ENCODE measurements at places on chromosomes 16 and 17.
A peak's percentile ranks its signal among the peaks of the same experiment; 100 is the strongest.

DNA sequence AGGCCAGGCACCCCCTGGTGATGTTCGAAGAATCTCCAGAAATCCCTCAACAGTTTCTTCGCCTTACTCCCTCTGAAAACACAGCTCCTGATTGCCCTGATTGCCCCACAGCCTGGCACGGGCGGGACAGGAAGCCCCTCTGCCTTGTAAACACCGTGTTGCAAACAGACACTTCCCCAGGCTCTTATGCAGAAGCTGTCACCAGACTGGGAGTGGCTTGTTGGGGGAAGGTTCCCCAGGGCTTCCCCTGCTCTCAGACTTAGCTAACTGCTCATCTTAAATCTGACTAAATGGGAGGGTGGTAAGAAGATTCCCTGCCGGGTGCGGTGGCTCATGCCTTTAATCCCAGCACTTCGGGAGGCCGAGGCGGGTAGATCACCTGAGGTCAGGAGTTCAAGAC, 11.2 kb downstream of the PIK3R5 start:
- DNase-seq = no peak

- DNase-seq = peak; percentile 29
Measured at GRCh38 chr16:58415003-58415402, 22.7 kb downstream of the GINS3 start.

DNA sequence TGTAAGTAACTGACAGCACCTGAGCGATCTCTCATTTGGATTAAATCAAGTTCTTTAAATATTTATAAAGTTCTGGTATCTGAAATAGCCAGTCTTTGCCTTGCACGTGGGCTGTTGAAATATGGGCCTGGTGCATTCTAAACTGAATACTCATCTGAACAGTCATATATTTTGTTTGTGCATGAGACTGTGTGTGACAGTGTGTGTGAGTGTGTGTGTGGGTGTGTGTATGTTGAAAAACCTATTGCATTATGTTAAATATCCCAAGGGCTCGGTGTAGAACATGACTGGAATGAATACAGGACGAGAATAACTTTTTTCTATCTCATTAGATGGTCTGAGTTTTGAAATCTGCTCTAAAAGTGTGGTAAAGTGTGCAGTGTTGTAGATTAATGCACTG, 82.4 kb upstream of the TOX3 start:
- DNase-seq = no peak

GRCh38 chr17:63504261-63504660, 18.9 kb upstream of the KCNH6 start:
- no peak for DNase-seq

DNA sequence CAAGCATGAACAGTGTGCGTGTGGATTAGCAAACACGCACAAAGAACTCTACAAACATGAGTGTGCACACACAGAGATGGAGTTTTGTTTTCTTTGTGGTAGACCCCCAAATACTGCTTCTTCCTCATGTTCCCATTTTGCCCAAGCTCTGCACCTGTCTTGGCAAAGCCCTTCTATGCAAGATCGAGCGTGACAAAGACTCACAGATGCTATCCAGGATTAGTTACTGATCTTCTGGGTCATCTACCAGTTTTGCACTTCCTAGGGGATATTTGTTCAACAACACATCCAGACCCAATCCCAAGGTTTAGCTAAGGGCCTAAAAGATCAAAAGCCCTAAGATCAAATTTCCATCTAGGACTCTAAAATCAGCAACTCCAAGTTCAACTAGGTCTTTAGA, 16.0 kb downstream of the LRRC36 start:
- no peak for DNase-seq

DNA sequence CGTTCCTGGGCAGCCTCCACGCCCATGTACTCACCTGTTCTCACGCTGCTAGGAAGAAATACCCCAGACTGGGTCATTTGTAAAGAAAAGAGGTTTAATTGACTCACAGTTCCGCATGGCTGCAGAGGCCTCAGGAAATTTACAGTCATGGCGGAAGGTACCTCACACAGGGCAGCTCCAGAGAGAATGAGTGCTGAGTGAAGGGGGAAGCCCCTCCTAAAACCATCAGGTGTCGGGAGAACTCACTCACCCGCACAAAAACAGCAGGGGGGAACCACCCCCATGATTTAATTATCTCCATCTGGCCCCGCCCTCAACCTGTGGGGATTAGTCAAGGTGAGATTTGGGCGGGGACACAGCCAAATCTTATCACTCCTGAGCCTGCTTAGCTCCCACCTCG, 18.2 kb downstream of the RAB40C start:
- DNase-seq = no peak

- no peak for DNase-seq
Measured at GRCh38 chr16:27385398-27385797, 16.6 kb upstream of the IL21R start.

- no peak for DNase-seq
Measured at GRCh38 chr17:27747462-27748359, 52.6 kb downstream of the NOS2 start.

- no peak for DNase-seq
Measured at GRCh38 chr16:12432136-12432535, 371.6 kb downstream of the CPPED1 start.

DNA sequence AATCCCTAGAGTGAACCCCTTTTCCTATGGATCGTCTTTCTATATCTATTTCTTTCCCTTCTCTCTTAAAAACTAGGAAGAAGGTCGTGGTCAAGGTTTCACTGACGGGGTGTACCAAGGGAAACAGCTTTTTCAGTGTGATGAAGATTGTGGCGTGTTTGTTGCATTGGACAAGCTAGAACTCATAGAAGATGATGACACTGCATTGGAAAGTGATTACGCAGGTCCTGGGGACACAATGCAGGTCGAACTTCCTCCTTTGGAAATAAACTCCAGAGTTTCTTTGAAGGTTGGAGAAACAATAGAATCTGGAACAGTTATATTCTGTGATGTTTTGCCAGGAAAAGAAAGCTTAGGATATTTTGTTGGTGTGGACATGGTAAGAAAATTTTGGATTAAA, 9.6 kb downstream of the CYLD start:
- no peak for DNase-seq

DNA sequence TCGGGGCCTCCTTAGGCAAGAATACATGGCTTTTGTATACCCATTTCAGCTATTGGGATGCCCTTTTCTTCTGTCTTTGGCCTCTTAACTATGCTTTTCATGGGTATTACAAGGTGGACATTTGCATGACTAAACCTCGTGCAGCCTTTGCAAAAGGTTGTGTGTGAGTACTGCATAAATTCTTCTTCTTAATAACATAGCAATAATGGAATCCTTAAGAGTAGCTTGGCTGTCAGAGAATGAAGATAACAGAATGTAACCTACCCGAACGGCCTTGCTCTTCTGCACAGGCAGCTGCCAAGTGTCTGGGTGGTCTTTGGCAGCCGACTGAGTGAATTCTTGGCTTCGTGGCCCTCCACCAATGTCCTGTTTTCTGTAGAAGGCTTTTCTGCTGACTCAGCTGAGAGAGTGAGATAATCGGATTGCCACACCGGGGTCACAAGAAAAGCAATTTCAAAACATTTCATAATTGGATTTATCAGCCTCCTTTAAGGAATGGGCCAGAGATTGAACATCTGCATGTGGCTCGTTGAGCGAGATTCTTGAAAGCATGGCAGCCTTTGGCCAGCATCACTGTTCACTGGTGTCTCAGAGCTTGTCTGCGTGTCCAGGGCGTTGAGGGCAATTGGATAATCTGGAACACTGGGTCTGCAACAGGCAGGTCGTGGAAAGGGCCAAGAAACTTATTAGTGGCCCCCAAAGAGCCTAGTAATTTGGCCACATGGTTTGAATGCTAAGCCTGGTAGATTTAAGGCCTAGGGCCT, 13.4 kb downstream of the IRF8 start:
- DNase-seq = peak; percentile 36
